ENCODE measurements at places on chromosomes 16 and 17. TPM values are rescaled to one million over a fixed set of nuclear protein-coding genes. Genes with fewer than 3 reads are reported as not detected.

Gene EIF3C
- 458 TPM for total RNA-seq

Gene CFAP119
- 4.8 TPM for total RNA-seq

Gene TBC1D3B
- total RNA-seq: 1.8 TPM

Gene TBC1D28
- not detected for total RNA-seq

Gene TRPV3
- total RNA-seq: 0.65 TPM

Gene PRR11
- total RNA-seq: 61.8 TPM

Gene HIGD1B
- total RNA-seq: not detected

Gene AMZ2
- 41.1 TPM for total RNA-seq

Gene ARL17B
- 2.4 TPM for total RNA-seq

Gene IL21R
- total RNA-seq: 3.9 TPM

Gene C16orf92
- total RNA-seq: not detected

Gene FAM20A
- under 0.01 TPM for total RNA-seq

Gene MEOX1
- total RNA-seq: not detected

Gene CTF1
- 6.8 TPM for total RNA-seq

Gene KRTAP3-2
- total RNA-seq: not detected

Gene GNGT2
- total RNA-seq: not detected

Gene ATP6V0D1
- 125 TPM for total RNA-seq

Gene CDRT4
- total RNA-seq: 1.6 TPM

Gene SLC12A3
- not detected for total RNA-seq

Gene C1QTNF8
- total RNA-seq: not detected

Gene SLC16A13
- total RNA-seq: 2.8 TPM

Gene MAPK8IP3
- 25.1 TPM for total RNA-seq

Gene P2RX5
- 13.2 TPM for total RNA-seq

Gene NOG
- total RNA-seq: 37.2 TPM

Gene TMC5
- total RNA-seq: not detected

Gene KRTAP4-9
- total RNA-seq: not detected

Gene SLC52A1
- total RNA-seq: under 0.01 TPM

Gene KRTAP1-1
- total RNA-seq: not detected

Gene OR4D1
- not detected for total RNA-seq

Gene CCL2
- total RNA-seq: 5.4 TPM

Gene CCL7
- not detected for total RNA-seq

Gene PRR35
- total RNA-seq: not detected

Gene SYT17
- under 0.01 TPM for total RNA-seq

Gene SEZ6
- not detected for total RNA-seq

Gene CTRB1
- not detected for total RNA-seq

Gene KRTAP9-4
- not detected for total RNA-seq

Gene CES5A
- total RNA-seq: not detected
